ENCODE measurements at places on chromosomes 5 and 9. TPM values are rescaled to one million over a fixed set of nuclear protein-coding genes. Genes with fewer than 3 reads are reported as not detected.

PCDHGB1 gene
- total RNA-seq = 16.8 TPM

RAI14 gene
- 20.0 TPM for total RNA-seq

SPATA31A3 gene
- total RNA-seq = not detected

INSL6 gene
- not detected for total RNA-seq

PCDHGA8 gene
- total RNA-seq = 20.9 TPM

GPX3 gene
- 2.6 TPM for total RNA-seq

DOK3 gene
- 6.4 TPM for total RNA-seq

NPR3 gene
- 3.6 TPM for total RNA-seq

SH3RF2 gene
- total RNA-seq = 0.09 TPM

CAMK4 gene
- total RNA-seq = 75.1 TPM
